ENCODE measurements at places on chromosomes 16 and 17.

DNA sequence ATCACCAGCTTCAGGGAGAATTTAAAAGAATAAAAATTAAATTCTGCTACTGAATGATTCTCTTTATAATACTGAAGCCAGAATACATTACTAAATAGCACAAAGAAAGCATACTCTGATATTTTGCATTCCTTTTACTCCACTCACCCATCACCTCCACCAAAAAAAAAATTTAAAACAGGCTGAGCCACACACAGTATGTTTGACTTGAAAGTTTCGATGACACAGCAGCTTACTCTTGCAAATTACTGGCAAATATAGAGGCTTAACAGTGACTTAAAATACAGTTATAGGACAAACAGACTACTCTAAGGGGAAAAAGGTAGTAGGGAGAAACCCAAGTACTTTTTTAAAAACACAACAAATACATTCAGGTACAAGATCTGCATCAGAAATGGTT is 39.2 kb downstream of the GPATCH8 start:
- no peak for DNase-seq

GRCh38 chr17:42518046-42518754 is 17.8 kb upstream of the NAGLU start:
- peak; percentile 90 for DNase-seq

GRCh38 chr17:74182041-74182723 is 21.3 kb upstream of the RPL38 start:
- DNase-seq = no peak

- DNase-seq = no peak
These were observed 51.4 kb downstream of the SREBF1 start for GRCh38 chr17:17785407-17785806.

DNA sequence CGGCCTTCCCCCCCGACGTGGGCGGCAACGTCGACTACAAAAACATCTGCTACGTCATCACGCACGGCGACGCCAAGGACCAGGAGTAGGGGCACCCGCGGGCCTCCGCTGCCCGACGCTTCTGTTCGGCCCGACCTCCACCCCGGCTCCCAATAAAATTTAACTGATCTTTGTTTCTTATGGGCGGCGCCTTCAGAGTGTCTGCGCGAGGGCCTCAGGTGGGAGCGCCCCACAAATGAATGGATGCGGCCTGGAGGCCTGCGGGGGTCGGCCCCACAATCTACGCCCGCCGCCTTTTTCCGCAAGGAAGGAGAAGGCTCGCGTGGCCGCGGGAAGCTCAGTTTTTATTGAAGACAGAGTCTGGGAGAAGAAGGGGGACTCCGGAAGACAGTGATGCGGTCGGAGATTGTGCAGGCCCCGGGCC is 3.2 kb downstream of the MYL11 start:
- DNase-seq = no peak

GRCh38 chr17:1557355-1558095 is 5.1 kb downstream of the PITPNA start:
- DNase-seq = no peak

GRCh38 chr17:76585033-76585648 is 519 bp downstream of the ST6GALNAC2 start:
- DNase-seq = no peak

DNA sequence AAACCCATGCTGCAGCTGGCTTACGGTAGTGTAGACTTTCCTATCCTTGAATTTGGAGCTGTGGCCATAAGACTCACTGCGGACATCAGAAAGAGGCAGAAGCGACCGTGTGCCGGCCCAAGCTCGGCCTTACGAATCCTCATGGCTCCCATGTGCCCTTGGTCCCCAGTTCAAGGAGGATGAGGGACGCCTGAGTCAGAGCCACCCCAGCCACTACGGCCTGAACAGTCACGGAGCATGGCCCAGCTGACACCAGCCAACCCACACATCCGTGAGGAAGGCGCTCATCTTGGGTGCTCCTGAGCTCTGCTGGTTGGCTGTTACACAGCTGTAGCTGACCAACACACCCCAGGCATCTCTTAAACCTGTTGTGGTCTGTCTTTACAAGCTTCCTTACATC is 44.0 kb downstream of the ZCCHC14 start:
- no peak for DNase-seq

- DNase-seq = no peak
These were observed 268.8 kb downstream of the SEC14L1 start for GRCh38 chr17:77409282-77410161.

GRCh38 chr16:19678804-19679203 is 39.2 kb downstream of the KNOP1 start:
- DNase-seq = no peak
